ENCODE measurements at places on chromosomes 2 and 18.

- DNase-seq, result no peak
Measured at GRCh38 chr2:176553685-176554100, 284.5 kb downstream of the MTX2 start.

GRCh38 chr2:31333527-31334183, 80.9 kb downstream of the XDH start:
- peak; percentile 50 for DNase-seq

- DNase-seq, result no peak
Measured at GRCh38 chr2:141589314-141589713, 541.5 kb downstream of the LRP1B start.

DNA sequence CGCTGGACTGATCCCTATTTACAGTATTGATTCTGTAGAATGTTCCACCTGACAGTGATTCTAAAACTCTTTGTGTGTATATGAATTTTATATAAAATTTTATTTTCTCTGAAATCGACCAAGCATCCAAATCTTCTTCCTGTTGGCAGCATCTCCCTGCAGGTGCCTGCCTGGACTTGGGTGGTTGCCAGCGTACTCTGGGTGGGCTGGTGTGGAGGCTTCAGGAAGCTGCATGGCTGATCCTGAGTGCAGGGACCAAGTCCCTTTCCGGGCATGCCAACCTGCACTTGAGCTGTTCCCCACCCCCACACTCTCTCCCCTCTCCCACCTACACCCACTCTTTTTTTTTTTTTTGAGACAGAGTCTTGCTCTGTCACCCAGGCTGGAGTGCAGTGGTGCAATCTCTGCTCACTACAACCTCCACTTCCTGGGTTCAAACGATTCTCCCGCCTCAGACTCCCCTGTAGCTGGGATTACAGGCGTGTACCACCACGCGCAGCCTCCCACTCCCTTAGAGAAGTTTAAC, 53.2 kb upstream of the ALKAL2 start:
- DNase-seq, result no peak

- DNase-seq, result no peak
Measured at GRCh38 chr2:237875256-237876060, 16.0 kb downstream of the RAMP1 start.

DNA sequence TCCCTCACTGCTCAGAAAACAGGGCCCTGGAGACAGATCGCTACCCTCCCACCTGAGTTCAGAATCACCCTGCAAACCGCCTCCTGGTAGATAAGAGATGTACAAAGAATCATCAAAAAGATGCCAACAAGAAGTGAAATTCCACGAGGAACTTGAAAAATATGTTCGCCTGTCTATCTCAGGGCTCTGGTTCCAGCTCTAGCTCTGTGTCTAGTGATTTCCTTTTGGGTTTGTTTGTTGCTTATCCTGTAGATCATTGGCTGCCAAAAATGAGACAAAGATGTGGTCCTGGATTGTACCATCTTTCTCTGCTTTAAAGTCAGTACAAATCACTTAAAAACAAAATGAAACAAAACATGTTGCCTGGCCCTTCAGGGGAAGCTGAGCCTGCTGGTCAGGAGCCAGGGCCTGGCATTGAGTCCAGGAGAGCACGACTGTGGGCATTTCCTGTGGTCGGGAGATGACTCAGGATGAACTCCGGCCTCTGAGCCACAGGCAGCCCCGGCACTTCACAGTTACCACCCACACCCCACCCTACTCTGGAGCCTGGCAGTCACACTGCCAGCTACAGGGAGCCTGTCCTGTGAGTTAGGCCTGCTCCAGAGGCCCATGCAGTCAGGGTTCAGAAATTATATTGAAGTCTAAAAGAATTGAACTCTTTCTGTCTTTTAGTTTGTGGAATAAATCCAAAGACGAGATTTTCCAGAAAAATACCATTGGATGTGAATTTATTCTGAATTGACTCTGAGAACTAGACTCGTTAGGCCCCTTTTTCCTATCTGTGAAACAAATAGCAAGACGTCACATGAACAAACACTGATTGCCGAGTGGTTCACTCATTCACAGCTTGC, 8.0 kb upstream of the ITGB6 start:
- DNase-seq, result no peak

DNA sequence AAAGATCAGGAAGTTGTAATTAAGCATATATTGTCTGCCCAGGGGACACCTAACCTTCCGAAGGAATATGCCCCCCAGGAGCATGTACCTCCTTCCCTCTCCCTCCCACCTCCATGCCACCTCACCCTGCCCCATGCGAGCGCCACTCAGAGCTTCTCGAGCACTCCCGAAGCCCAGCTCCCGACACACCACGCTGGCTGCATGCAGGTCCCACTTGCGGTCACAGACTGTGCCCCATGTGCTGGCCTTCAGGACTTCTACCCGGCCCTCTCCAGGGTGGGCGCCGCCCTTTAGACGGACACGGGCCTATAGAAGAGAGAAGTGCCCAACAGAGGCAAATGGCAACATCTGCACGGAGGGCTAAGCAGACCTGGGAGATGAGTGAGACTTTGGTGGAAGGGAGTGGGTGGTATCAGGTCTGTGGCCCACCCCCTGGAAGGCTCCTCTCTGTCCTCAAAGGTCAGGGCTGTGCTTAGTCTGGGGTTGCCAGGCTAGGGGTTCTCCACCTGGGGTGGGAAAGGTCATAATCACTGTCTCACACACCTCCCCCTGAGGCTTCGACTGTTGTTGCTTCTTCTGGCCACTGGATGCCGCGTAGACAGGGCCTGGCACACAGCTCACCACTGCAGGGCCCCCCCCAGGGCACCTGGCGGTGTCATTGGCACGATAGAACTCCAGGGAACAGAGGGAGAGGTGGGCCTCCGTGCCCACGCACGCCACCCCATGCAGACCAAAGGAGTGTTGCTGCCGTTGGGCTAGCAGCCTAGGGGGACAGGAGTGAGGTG, 6.6 kb downstream of the HTRA2 start:
- DNase-seq, result no peak

- DNase-seq, result no peak
Measured at GRCh38 chr18:63070767-63071502, 248.6 kb downstream of the BCL2 start.
